ENCODE measurements at places on chromosomes 4 and X.

GRCh38 chr4:147790412-147790811, 58.5 kb downstream of the ARHGAP10 start:
- no peak for DNase-seq

- no peak for DNase-seq
Observed at GRCh38 chrX:53246231-53246630, 21.2 kb upstream of the KDM5C start.

DNA sequence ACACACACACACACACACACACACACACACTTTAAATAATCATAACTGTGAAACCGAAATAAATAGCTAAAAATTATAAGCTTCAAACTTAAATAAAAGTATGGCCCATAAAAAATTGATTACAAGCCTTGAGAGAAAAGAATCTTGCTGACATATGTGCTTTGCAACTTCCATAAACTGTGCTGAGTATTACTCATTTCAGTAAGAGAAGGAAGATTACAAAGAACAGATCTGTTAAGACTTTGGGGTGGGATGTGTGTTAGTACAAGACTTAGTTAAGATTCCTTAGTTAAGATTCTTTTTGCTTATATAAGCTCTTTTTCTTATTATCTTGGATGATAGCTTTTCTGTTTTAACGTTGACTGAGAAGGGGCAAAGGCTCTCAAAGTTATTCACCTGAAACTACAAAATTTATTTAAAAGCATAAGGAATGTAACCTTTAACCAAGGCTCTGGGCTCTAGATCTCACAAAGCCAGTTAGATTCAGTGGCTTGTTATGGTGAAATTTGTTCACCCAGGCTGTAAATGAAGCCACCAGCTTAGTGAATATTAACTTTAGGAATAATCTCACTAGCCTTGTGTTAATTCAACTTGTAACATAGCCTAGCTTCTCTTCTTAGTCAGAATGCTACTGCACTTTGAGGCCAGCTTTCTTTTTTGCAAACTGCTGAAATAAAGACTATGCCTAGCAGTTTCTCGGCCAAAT, 58.2 kb downstream of the ARSJ start:
- no peak for DNase-seq

GRCh38 chrX:38214551-38215531, 5.8 kb downstream of the SRPX start:
- no peak for DNase-seq

GRCh38 chrX:24395775-24396174, 35.3 kb downstream of the SUPT20HL1 start:
- peak; percentile 89 for DNase-seq

DNA sequence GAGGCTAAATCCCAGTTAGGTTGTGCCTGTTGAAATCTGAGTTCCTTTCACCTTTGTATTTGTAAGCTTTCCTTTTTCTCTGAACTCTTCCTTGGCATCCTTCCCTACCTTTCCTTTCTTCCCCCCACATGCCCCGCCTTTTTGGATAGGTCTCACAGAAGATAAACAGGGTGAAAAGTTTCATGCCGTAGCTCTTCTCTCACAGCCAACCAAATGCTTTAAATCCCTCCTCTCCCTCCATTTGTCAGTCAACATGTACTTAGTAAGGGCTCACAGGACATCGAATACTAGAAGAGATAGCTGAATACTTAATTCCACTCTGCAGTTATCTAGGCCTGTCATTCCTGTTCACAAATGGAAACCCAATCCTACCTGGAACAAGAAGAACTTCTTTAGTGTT, 107.1 kb upstream of the BMPR1B start:
- DNase-seq: no peak

DNA sequence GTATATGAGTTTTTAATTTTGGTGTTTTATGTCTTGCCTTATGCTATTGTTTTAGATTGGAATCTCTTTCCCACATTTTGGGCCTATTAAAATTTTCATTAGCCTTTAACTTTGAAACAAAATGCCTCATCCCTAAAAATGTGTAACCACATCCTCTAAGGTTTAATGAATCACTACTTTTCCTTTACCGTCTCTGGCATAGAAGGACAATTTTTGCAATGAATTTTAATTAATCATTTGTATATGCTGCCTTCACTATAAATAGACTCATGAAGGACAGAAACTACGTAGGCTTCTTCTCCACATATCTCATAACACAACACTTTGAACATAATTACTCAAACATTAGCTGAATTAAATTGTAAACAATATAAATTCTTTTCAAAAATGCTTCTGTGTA, 421.5 kb downstream of the NLGN4X start:
- DNase-seq: no peak

DNA sequence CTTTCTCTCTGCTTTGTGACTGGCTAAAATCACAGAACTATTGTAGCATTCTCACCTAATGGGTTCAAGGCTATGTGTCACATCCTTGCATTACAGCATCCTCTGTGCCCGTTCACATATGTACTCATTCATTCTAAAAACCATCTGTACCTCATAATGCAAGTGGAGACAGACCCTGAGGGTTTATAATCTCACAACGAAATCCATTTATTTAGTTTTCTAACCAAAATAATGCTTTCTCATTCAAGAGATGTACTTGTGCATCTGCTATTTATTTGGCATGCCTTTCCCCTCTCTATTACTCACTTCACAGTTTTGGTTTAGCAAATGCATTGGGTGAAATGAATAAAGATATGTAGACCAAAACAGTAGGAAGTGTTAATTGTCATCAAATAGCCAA, 261.5 kb downstream of the DCHS2 start:
- no peak for DNase-seq

GRCh38 chrX:10120828-10121227, 35.9 kb upstream of the CLCN4 start:
- DNase-seq: no peak

- no peak for DNase-seq
Observed at GRCh38 chrX:39952989-39953388, 144.8 kb downstream of the BCOR start.

DNA sequence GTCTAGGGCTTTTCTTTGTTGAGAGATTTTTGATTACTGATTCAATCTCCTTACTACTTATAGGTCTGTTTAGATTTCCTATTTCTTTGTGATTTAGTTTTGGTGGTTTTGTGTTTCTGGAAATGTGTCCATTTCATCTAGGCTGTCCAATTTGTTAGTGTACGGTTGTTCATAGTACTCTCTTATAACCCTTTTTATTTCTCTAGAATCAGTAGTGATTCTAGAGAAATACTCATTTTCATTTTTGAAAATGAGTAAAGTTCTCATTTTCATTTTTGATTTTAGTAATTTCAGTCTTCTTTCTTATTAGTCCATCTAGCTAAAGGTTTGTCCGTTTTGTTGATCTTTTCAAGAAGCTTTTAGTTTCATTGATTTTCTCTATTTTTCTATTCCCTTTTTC, 7.5 kb downstream of the IL13RA1 start:
- DNase-seq: no peak

DNA sequence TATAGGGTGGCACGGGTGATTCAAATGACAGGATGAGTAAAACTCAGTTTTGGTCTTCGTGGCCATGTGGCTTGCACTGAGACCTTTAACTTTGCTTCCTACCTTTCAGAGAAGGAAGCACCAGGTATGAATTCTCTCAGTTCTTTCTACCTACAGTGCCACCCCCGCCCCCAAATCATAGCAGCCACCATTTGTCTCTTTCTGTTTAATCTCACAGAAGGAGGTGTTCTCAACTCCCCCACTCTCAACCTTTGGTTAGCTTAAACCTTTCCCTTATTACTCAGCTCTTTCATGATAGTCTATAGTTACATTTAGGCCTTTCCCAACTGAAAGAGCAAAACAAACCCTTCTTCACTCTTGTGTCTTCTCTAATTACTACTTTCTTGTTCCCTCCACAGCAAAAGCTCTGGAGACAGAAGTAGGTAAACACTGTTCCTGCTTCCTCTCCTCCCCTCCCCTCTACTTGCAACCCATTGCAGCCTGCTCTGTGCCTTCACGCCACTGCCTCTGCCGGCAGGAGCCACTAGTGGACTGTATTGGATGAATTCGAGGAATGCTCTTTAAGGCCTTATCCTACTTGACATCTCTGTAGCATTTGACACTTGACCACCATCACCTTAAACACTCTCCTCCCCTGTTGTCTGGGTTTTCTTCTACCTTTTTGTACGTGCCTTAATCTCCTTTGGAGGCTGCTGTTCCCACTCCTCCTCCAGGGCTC, 123.7 kb downstream of the AFF1 start:
- peak; percentile 77 for DNase-seq

DNA sequence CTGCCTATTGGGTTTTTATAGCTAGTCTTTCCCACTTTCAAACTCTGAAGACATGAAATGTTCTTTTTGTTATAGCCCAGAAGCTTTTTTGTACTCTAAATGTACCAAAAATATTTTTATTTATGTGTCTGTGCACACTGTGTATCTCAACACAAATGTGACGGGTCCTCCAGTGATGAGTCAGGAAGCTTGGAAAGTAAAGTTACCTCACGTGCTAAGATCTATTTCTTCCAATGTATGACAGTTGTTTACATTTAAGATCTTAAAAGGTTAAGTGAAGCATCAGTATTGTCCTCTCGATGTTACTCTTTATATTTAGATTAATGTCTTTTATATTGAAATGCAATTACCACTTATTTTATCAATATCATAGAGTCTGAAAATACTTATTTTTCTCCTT, 29.1 kb upstream of the PRSS12 start:
- DNase-seq: no peak

GRCh38 chr4:147768113-147768512, 36.2 kb downstream of the ARHGAP10 start:
- no peak for DNase-seq

- DNase-seq: no peak
Observed at GRCh38 chr4:100162027-100162685, 28.1 kb downstream of the DDIT4L start.

DNA sequence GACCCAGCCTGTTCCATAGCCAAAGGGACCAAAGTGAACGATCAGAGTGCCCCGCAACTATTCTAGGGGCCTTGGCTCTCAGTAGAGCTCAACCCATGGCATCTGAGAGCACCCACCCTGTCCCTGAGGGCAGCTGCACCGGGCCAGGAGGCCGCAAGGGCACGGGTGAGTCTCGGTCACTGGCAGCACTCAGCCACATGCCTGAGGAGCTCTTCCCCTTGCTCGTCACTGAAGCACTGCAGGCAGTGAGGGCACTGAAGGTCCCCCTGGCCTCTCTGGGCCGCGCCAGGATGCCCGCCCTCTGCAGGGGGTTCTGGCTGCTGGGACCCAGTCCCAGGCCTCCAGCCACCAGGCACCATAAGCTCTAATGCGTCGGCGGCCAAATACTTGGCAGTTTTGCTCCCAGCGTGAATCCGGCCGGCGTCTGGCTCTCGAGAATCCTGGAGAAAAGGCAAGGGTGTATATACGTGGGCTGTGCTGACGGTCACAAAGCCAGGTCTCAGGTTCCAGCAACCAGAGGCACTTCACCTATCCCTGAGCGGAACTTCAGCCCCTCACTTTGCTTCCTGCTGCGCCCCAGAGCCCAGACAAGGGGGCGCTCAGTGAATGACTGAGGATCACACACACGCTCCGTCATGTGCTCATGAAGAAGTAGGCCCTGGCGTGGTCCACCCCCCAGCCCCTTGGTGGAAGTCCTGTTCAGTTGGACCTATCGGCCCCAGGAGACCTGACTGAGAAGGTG, 13.9 kb downstream of the TNIP2 start:
- no peak for DNase-seq

GRCh38 chrX:71991164-71991563, 80.5 kb downstream of the NHSL2 start:
- DNase-seq: no peak

- no peak for DNase-seq
Observed at GRCh38 chr4:8383451-8384160, 56.9 kb downstream of the ACOX3 start.

DNA sequence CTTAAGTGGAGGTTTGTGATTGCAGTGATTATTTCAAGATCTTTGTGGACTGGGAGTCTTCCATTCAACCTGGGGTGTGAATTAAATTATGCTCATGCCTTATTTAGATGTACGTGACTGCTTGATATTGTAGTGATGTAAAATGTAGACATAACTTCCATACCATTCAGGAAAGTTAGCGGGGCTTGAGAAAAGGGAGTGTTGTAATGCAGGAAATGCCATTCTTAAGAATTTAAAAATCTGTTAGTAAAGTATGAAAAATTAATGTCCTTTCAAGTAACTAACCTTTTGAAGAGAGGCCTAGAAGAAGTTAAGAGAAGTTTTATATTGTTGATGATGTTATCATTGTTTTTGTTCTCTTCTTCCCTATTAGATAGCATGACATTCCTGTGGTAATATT, 318.2 kb downstream of the CCSER1 start:
- no peak for DNase-seq

DNA sequence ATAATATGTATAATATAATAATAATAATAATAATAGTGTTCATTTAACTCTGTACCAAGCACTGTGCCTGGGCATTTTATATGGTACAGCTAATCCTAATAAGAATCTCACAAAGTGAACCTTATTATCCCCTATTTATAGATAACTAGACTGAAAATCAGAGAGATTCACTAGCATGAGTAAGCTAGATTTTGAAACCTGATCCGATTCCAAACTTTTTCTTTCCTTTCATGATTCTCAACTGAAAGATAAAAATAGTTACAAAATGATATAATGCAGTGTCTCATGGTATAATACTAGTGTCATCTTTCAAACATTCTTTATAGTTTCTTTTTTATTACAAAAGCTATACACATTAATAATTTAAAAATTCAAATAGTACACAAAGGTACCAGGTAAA, 55.9 kb upstream of the RNF128 start:
- DNase-seq: no peak

GRCh38 chr4:133982533-133983224, 218.9 kb downstream of the PABPC4L start:
- DNase-seq: no peak

- DNase-seq: no peak
Observed at GRCh38 chr4:145876531-145877180, 62.0 kb downstream of the ZNF827 start.

DNA sequence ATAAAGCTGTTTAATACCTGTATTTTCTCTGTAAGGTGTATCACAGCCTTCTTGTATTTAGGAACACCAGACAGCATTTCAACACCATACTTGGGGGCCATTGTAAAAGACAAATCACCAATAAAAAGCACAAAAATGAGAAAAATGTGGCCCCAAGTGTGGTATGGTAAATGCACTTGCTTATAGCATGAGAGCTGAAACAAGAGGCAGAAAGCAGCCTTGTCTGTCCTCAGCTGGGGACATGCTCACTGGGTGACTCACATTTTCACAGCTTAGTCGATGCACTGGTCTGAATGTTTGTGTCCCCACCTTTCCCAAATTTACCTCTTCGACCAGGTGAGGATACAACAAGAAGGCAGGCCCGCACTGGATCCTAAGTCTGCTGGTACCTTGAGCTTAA, 639.7 kb upstream of the AGA start:
- DNase-seq: no peak

- DNase-seq: peak; percentile 71
Observed at GRCh38 chrX:118495958-118496762, 545 bp downstream of the DOCK11 start.

DNA sequence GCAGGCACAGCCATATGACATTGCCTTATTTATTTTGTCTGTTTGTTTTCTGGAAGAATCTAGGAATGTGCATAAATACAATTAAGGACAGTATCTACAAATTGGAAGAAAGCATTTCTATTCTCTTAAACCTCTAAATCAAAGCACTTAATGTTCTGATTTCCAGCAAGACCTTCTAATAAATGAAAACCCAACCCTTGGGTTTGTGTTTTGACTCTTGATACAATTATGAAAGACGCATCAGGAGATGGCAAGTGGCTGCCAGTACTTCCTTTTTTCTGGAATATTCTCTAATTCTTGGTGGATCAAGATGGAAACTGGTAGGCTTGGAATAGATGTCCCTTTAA, 437 bp upstream of the CPE start:
- DNase-seq: no peak

- DNase-seq: peak; percentile 24
Observed at GRCh38 chr4:153468587-153468986, 2.4 kb downstream of the TMEM131L start.
